ENCODE measurements at places on chromosomes 4 and X.

DNA sequence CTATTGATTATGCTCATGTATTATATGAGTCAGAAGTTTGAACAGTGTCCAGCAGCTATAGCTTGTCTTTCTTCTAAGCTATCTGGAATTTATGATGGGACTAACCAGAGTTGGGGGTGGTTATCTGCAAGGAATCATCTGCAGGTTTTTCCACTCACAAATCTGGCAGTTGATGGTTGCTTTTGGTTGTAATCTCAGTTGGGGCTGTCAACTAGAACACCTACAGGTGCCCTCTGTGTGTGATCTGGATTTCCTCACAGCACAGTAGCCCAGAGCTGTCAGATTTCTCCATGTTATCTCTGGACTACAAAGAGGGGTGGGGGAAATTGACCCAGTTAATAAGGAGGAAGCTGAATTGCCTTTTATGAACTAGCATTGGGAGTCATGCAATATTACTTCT, 51.4 kb upstream of the MAP9 start:
- no peak for DNase-seq

DNA sequence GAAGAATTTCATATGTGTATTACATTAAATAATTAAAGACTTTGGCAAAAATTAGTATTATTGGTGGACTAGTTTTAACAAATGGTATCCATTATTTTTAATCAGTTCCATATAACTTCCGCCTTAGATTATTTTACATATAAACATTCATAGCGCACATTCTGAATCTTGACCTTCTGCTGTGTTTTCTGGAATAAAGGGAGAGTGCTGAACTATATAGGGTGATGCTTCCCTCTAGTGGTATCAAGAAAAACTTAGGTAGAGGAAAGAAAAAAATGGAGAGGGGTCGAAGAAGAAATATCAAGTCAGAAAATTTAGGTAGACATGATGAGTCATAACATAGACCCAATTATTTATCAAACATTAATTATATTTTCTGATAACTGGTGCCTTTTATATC, 155.6 kb upstream of the PACRGL start:
- DNase-seq = no peak

- DNase-seq = no peak
Measured at GRCh38 chr4:7992846-7993245, 53.2 kb upstream of the AFAP1 start.

DNA sequence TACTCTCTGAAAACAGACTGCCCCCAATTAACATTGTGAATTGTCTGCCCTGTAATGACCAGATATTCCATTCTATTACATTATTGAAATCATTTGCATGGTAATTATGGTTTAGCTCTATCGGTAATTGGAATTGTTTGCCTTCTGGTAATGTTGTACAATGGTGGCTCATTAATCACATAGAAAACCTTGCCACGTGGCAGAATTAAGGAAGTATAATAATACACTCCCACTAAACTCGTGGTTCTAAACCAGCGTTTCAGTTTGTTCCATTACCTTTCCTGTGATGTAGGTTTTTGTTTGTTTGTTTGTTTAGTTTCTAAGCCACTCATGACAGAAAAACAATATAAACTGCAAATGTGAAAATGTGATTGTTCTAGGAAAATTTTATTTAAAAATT, 45.1 kb upstream of the TAPT1 start:
- no peak for DNase-seq

- no peak for DNase-seq
Measured at GRCh38 chrX:11953615-11954014, 184.7 kb upstream of the FRMPD4 start.
